Progenitor cell of endocrine pancreas (in vitro differentiated cells): ENCODE measurements at places on chromosomes 2 and 18. TPM values are rescaled to one million over a fixed set of nuclear protein-coding genes. Genes with fewer than 3 reads are reported as not detected.

Gene ALPG
- not detected in 2 replicates for total RNA-seq

Gene TRIP12
- 228 TPM in 2 replicates for total RNA-seq

DNA sequence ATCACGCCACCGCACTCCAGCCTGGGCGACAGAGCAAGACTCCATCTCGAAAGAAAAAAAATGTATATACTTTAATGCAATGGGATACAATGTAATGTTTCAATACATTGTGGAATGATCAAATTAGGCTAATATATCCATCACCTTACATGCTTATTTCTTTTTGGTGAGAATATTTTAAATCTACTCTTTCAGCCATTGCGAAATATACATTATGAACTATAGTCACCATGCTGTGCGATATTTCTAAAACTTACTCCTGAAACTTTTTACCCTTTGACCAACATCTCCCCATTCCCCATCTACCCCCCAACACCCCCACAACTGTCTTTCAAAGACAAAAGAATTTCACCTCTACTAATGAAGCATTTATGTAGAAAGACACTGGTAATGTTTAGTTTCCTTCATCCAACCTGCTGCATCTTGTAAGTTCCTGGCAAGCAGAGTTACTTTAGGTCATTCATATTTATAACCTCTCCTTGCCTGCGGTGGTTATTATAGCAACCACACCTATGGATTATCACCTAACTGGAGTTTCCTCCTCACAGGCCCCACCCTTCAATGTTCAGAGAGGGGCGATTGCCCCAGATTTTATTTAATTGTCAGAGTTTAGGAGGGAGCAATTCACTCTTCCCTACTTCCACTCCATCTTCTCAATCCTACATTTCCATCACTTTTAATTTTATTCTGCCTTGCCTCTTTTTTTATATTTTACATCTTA lies 1.2 kb upstream of the ME2 start:
- no peaks in the 10 kb centered on the region for H3K36me3 ChIP-seq
- H3K4me3 ChIP-seq, result peak overlapping the region; percentile 85
- H3K27ac ChIP-seq, result no peak overlapping the region
- peaks cover 8% of the 10 kb centered on the region for H3K4me1 ChIP-seq

DNA sequence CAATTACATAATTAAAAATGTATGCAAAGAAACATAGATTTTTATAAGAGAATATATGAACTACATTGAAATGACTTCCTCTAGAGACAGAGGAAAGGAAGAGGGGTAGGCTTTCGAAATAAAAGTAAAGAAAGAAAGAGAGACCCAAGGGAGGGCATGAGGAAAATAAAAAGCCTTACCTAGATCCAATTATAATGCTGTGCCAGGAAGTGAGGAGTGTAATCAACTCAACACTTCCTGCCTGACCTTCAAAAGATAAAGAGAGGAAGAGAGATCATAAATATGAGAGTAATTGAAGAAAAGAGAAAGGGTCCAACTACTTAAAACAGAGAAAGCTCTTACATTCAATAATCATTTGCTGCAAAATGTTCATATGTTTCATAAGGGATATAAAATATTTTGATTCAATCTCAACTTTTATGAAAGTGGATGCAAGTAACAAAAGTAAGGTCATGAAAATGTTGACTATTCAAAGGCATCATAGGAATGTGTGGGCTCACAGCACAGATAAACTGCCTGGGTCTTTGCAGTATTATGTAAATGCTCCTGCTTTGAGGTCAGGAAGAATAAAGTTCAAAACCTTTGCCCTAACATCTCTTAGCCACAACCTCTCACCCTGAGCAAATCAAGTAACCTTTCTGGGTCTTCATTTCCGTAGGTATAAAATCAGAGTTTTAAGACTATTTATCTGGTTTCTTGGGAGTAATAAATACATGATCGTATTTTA lies 1237.7 kb downstream of the LRP1B start:
- DNase-seq, result no peak
- no peaks in the 10 kb centered on the region for H3K27me3 ChIP-seq
- H3K4me3 ChIP-seq, result no peak overlapping the region
- no peak overlapping the region for H3K27ac ChIP-seq
- no peaks in the 10 kb centered on the region for H3K4me1 ChIP-seq

- DNase-seq, result no peak
- H3K36me3 ChIP-seq, result peaks cover 3% of the 10 kb centered on the region
- peaks cover 38% of the 10 kb centered on the region for H3K4me1 ChIP-seq
- no peak overlapping the region for H3K4me3 ChIP-seq
- no peak overlapping the region for H3K27ac ChIP-seq
Observed at GRCh38 chr18:3221496-3221895, 1.7 kb upstream of the MYOM1 start.
